ENCODE measurements at places on chromosomes 11 and 22.

- DNase-seq: no peak
These were observed 267.6 kb downstream of the KIRREL3 start for GRCh38 chr11:126732981-126733380.

DNA sequence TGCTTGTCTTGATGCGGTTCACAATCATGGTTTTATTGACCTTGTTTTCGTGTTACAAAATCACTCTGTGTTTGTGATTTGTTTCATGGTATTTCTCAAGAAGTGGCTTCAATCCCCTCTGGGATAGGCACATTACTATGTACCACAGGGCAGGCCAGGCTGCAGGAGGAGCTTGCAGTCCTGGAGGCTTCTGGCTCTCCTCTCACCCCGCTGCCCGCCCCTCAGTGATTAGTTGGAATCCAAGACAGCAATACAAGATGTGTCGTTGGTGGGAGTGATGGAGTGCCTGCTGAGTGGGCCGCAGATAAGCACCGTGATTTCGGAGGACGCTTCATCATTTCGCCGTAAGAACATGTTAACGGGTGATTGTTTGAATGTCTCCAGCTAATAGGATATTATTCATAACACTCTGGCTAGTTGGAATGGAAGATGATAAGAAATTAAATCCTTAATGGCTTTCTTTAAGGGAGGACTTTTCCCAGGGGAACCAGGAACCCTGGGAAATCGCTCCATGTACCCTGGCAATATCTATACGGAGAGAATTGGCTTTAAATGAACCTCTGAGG is 384.4 kb downstream of the MIAT start:
- no peak for DNase-seq

GRCh38 chr22:44080936-44081861 is 57.1 kb downstream of the PARVB start:
- DNase-seq: peak; percentile 19

DNA sequence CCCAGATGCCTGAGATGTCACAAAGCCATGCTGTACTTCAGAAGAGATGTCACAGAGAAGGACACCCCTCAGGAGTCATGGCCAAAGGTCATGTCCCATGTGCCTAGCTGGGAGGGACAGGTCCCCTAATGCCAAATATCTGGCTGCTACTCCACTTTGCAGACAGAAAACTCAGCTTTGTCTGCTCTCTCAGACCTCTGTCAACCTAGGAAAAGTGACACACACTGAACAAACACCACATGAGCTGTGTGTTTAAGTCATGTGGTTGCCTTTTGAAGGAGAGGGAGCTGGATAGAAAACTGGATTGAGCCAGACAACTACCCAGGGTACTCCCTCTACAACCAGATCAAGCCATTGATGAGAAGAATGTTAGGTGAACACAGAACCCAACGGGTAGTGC is 3.5 kb downstream of the TRIM66 start:
- DNase-seq: no peak

GRCh38 chr11:117874910-117875381 is 1.5 kb downstream of the FXYD6 start:
- no peak for DNase-seq

DNA sequence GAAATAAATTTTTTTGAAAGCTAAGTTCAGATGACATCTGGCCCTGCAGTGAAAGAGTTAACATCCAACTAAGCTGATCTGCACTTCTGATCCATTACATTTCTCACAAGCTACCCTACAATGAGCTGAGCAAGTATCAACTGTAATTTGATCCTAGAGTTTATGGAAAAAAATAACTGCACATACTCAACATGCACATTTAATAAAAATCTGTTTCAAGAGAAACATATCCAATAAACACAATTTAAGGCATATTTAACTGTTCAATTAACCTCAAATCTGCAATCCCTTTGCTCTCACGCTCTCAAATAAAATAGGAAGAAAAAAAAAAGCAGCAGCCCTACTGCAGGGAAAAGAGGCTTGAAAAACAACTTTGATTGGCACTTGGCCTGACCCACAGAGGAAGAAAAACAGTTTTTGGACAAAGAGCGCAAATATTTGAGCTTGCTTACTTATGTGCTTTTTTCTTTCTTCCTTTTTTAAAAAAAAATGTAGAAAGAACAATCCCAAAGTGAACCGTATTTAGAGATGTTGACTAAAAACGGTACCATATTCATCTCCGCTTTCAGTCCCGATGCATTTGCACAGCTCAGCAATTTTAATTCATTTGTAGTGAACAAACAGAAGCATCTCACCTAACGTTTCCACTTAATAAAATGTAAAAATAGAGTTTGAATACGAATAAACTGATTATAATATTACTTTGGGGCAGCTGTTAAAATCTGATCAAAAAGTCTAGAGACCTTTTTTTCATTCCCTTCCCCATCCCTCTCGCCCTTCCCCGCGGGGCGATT is 1.6 kb downstream of the SESN3 start:
- no peak for DNase-seq

DNA sequence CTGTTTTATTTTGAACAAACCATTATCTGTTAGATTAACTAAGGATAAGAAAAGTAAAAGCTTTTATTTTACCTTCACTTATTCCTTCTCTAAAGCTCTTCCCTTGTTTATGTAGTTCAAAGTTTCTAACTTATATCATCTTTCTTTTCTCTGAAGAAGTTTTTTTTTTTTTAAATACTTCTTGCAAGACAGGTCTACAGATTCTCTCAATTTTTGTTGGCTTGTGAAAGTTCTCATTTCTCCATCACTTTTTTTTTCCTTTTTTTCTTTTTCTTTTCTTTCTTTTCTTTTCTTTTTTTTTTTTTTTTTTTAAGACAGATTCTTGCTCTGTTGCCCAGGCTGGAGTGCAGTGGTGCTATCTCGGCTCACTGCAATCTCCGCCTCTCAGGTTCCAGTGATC is 4.7 kb upstream of the TREH start:
- no peak for DNase-seq

DNA sequence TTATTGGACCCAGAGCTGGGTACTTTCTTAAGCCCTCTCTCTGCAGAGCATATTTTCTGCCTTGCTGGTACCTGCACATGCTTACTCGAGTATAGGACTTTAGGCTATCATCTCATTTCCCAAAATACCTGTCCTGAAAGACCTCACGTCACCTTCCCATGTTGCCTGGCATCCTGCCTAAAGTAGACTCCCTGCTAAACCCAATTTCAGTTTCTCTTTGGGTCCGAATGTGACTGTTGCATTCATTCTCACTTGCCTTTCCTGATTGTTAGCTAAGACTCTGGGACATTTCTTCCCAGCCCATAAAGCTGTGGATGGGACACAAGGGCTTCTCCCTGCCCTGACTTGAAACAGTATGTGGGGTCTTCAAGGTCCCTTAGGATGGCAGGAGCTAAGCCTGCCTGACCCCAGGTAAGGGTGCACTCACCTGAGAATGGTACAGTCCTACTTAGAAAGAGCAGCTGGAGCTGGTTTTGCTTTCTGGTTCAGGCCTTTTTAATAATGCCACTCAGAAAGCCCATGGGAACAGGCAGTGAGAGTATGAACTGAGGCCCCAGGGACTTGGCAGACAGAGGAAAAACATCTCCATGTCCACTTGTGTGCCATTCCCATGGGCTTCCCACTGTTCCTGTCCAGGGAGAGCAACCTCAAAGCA is 12.9 kb downstream of the OR51E2 start:
- DNase-seq: no peak

DNA sequence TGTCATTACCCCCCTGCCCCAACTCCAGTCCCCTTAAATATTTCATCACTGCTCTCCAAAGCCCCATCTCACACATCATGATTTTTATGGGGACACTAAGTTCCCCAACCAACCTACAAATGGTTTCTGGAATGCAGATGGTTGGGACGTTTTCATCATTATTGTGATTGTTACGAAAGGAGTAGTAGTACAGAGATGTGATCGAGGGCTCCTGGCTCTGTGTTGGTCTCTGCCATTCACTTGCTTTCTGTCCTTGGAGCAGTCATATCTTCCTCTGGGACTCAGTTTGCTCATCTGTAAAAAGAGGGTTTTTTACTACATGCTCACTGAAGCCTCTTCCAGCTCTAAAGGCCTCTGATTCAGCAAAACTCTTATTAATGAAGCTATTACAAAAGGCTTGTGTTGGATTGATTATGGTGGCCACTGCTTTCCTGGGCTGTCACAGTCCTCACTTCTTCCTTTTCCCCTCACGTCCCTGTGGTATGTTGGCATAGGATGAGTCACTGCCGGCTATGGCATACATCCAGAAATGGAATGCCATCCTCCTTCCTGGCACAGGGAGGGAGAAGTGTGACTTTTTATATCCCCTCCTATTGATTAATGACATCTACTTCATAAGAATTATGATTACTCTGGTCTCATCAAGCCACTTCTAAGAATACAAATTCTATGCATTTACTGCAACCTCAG is 593.7 kb downstream of the METTL15 start:
- no peak for DNase-seq

- DNase-seq: no peak
These were observed at the start of gene UNC93B1 for GRCh38 chr11:68003846-68004550. TSS of gene UNC93B1 (minus strand) at chr11:68004097. CDS start at chr11:68004043, 54 bp downstream.

- no peak for DNase-seq
These were observed 173.4 kb downstream of the DDX10 start for GRCh38 chr11:108838102-108838791.

GRCh38 chr11:47415091-47415854 is 6.9 kb downstream of the SLC39A13 start:
- no peak for DNase-seq

DNA sequence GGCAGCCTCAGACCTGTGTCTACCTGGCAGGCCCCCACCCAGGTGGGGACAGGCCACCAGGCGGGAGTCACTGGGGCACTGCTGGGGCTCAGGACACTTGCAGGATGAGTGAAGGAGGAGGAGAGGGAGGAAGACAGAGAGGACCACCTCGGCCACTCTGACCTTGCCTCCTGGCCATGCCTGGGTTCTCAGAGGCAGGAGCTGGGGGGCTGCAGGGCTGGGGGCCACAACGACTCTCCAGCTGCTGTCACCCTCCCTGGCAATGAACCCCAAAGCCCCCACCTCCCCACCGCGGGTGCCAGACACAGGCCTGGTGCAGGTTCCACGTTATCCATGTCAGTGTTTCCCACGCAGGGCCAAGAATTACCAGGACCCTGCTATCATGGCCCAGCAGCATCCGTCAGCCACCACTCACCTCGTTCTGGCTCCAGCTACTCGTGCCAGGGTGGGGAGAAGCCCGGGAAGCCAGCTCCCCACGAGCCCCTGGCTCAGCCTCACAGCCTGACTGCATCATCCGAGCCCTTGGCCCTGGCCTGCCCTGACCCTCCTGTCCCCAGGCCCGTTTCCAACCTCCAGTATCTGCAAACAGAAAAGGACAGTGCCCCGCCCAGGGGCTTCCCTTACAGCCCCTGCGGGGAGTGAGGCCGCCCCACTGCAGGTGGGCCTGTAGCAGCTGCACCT is 62.4 kb downstream of the BRD1 start:
- no peak for DNase-seq

GRCh38 chr22:39298241-39298987 is 21.0 kb downstream of the RPL3 start:
- DNase-seq: no peak

GRCh38 chr22:50577987-50578775 is at the start of gene CPT1B:
TSS of gene CPT1B (minus strand) at chr22:50578427. CDS start at chr22:50577915, 512 bp downstream.
- no peak for DNase-seq

- no peak for DNase-seq
These were observed 92.3 kb upstream of the POU2AF2 start for GRCh38 chr11:111153194-111153593.

- DNase-seq: no peak
These were observed 34.8 kb upstream of the CHRM4 start for GRCh38 chr11:46426233-46426991.

DNA sequence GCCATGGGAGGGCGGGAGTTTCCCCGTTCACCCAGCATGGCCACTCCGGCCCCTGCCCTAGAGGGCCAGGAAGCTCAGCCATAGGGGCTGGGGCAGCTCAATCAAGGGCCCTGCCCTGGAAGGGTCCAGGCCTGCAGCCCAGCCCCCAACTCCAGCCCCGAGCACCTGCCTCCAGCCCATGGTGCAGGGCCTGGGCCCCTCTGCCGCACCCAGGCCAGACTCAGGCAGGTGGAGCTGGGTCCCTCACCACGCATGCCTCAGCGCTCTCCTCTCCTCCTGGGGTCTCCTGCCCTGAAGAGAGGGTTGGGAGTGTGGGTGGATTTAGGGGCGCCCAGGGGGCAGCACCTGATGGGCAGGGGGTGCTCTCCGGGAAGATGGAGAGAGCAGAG is 13.1 kb downstream of the MLC1 start:
- DNase-seq: no peak

DNA sequence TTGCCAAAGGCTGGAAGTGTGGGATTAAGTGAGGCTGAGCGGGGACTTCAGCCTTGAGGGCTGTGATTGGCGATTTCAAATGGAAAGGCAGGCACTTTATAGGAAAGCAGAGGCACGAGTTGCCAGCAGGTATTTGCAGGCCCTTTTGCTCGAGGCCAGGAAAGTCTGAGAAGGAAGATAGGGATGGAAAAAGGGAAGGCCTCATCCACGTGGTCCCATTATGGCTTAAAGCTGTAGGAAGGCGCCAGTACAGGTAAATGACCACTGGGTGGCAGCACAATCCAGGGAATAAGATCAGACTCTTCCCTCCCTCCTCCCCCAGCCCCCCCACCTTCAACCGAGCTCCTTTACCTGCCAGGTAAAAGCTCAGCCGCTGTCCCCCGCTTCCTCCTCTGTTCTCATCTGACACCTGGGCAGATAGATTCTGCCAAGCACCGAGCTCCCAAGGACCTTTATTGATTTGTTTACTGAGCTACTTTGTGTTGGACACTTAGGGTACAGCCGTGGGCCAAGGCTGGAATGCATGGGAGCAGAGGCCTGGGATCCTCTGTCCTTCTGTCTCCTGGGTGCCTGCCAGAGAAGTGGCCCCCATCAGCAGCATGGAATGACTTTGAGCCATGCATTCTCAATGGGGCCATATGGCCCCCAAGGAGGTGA is 7.5 kb downstream of the P2RX3 start:
- DNase-seq: no peak

Data from AG04449 (cell line).